ENCODE measurements at places on chromosomes 16 and 17.

DNA sequence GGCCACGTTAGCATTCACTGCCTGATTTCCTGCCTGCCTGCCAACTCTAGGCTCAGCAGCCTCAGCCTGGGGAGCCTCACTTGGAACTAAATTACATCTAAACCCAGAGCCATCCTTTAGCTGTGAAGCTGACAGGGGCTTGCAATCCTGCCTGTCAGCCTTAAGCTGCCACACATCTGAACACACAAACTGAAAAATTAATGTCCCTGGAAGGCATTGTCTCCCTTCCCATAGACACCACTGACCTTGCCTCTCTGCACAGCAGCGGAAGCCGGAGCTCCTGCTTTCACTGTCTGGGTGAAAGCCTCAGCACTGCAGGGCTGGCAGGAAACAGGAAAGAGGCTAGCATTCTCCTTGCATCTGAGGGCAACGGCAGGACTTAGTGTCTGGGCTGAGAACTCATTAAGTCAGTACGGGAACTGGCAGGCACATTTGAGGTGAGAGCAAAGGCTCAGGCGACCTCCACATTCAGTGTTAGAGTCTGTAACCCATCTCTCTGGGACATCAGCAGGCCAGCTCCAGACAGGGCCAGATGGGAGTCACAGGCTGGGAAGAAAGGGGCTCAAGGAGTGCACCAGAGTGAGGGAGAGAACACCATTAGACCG lies 452.4 kb upstream of the C16orf82 start:
- peak; percentile 62 for DNase-seq

GRCh38 chr16:56457927-56458470 lies 6.6 kb downstream of the OGFOD1 start:
- no peak for DNase-seq

DNA sequence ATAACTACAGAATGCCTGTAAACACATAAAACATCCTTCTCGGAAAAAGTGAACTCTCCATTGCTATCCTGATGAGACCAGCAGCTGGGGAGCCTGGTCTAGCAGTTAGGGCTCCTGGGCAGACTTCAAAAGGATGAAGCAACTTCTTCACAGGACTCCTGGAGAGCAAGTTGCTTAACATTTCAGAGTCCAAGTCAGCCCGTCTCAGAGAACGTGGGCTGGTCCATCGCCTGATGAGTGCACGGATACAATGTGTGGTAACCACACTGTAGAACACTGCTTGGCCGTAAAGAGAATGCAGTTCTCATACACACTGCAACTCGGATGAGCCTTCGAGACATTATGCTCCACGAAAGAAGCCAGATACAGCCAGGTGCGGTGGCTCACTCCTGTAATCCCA lies 52.7 kb downstream of the TMEM235 start:
- DNase-seq, result no peak

DNA sequence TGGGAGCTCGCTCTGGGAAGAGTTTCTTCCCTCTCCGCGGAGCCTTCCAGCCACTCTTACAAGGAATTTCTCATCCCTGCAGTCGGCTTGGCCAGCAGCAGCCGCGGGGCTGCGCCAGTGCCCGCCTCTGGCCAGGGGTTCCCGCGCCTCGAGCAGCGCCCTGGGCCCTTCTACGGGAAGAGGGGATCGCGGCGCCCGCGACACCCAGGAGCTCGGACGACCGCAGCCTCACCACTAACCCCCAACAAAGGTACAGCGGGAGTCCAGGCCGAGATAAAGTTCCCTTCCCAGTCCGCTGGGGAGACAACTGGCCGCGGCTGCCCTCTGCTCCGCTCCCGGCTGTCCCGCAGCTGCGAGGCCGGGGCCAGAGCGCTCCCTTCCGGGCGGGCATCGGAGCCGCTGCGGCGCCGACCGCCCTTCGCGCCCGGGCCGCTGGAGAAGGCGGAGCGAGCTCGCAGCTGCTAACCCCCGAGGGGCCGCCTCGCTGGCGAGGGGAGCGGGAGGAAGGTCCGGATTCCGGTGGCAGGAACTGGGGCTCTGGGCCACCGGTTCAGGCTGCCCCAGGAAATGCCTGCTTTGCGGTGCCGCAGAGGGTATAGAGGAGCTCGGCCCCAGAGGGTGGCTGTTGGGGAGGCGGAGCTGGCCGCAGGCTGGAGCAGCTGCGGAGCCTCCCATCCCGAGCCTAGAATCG lies 3.6 kb upstream of the HS3ST3B1 start:
- DNase-seq, result peak; percentile 76

- DNase-seq, result no peak
These were observed 6.6 kb downstream of the ST3GAL2 start for GRCh38 chr16:70432356-70432722.

DNA sequence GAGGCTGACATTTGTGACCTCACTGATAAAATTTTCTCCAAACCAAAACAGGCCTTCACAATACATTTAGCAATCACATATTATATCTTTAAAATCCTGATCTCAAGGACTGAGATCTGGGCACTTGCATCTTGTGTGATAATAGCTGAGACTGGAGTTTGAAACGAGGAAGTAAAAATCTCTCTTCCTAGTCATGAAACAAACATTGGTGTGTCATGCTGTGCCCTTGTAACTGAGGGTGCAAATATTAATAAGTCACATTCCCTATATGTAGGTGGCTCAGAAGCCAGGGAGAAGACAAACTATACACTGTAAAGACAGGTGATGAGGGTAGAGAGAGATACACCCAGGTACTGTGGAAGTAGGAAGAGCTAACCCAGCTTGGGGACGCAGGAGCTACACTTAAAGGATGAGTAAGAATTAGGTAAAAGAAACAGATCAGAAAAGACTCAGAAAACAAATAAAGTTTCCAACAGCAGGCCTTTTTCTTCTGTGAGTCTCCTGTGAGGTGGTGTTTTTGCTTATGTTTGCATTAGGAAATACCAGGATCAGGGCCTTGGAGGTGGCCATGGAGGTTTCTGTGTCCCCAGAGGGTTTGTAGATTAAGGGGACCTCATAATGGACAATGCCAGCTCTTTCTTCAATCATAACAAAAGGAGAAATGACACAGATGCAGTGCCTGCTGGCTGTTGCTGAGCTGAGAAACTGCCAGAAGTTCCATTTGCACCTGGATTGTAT lies 335.7 kb downstream of the GRIN2A start:
- DNase-seq, result no peak

- DNase-seq, result no peak
These were observed 61.7 kb upstream of the MRC2 start for GRCh38 chr17:62565817-62566216.

- DNase-seq, result no peak
These were observed 887 bp upstream of the EVI2B start for GRCh38 chr17:31314782-31315100.

- DNase-seq, result no peak
These were observed 428 bp upstream of the DNASE1L2 start for GRCh38 chr16:2235695-2236336.

DNA sequence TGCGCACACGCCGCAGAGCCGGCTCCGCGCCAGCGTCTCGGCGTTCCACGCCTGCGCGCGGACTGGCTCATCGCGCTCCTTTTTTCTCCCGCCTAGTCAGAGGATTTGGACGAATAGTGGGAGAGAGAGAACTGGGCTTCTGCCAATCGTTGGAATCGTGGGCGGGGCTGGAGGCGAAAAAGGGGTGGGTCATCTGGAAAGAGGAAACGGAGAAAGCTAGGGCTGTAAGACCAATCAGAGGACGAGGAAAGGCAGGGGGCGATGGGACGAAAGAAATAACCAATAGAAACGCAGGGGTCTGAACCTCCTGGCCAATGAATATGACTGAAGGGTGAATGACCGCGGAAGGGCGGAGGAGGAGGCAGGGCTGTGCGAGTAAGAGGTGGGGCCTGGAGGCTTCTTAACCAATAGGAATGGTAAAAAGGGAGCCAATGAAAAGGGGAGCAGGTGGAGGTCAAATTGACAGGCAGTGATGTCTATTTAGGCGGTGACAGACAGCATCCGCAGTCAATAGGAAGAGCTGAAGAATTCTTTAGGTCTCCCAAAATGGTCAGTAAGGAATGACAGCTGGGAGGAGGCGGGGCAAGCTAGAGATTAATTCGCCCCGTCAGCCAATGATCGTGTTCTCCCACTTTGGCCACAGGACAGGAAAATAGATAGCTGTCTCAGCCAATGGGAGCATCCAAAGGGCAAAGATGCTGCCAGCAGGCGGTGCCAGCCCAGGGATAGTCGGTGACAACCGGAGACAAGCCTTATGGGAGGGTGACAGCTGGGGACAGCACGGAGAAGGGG lies at the start of gene TBC1D10B:
Gene TBC1D10B, minus strand, starts transcription at position 39 of the 792 bp plus-strand sequence. CDS start 311 bp downstream, outside the sequence.
- DNase-seq, result peak; percentile 100

DNA sequence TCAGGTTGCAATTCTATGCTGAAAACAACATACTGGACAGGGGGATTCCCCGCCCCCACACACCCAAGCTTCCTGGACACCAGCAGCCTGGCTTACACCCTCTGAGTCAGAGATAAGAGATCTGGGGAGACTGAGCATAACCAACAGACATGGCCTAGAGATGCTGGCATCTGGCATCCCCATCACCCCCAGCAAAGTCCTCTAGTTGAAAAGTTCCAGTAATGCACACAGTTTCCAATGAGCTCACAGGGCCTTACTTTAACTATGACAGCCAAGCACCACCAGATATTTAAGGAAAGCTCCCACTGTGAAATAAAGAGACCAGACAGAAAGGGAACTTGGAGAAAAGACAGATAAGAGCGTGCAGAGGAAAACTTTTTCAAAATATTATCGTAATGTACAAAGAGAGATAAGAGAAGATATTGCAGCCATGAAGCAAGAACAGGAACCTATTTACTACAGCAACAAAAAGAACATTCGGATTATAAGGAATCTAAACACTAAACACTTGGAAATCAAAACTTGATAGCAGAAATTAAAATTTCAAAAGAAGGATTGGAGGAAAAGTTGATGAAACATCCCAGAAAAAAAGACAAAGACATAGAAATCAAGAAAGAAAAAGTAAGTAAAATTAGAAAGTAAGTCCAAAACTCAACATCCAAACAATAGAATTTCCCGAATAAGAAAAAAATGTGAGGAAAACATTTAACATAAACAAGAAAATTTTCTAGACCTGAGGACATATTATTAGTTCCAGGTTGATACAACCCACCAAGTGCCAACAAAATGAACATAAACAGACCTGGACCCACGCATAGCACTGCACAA lies 17.2 kb upstream of the ALOX15 start:
- DNase-seq, result no peak

- DNase-seq, result no peak
These were observed 1.7 kb downstream of the JPH3 start for GRCh38 chr16:87603684-87604633.

Measured in vagina (tissue), 2 donors.